ENCODE measurements at places on chromosomes 4 and X.

- DNase-seq: peak; percentile 58
These were observed 18.6 kb downstream of the RXFP1 start for GRCh38 chr4:158540125-158540907.

GRCh38 chr4:90585961-90586360 lies 458.8 kb downstream of the CCSER1 start:
- DNase-seq: no peak

DNA sequence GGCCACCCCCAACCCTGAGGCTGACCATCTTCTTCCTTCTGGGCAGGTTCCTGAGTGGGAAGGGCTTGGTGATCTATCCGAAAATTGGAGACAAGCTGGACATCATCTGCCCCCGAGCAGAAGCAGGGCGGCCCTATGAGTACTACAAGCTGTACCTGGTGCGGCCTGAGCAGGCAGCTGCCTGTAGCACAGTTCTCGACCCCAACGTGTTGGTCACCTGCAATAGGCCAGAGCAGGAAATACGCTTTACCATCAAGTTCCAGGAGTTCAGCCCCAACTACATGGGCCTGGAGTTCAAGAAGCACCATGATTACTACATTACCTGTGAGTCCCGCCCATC lies 9.7 kb downstream of the EFNB1 start:
- DNase-seq: no peak

GRCh38 chr4:115660465-115660864 lies 547.0 kb upstream of the NDST4 start:
- no peak for DNase-seq

GRCh38 chr4:78601013-78601412 lies 49.4 kb downstream of the ANXA3 start:
- no peak for DNase-seq

DNA sequence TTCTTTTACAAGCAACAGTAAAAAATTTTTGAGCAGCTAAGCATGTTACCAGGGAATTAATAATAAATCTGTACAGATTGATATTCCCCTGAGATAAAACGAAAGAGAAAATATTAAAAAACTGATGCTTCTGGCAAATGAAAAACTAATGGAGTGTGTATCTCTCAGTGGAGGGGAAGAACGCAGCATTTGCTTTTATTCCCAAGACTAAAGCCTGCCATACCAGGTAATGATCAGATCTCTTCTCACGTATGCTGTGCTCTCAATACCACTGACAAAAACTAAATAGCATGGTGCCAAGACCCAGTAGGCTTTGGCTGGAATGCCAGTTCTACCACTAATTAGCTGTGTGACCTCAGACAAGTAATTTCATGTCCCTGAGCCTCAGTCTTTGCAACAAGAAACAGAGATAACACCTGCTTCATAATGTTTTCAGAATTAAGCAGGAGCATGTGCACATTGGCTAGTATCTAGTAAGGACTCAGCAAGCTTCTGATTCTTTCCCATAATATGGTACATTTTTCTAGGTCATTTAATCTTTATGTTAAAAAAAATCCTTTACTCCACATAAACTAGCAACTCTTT lies 179.6 kb downstream of the CENPC start:
- no peak for DNase-seq

DNA sequence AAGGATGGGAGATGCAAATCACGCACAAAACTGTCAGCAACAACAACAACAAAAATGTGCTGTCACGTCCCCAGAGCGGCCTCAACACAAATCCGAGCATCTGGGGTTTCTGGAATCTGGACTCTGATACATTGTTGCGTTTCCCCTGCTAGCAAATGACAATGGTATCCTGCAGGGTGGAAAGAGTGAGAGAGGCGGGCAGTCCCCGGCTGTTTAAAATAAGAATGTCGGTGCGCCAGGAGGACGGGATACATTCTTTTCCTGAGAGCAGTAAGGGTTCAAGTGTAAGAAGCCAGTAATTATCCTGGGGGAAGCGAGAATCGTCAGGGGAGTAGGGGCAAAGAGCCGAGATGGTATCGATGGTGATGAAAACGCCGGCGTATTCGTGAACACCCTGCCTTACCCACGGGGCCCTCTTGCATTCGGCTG lies 310.2 kb downstream of the ASMT start:
- no peak for DNase-seq

DNA sequence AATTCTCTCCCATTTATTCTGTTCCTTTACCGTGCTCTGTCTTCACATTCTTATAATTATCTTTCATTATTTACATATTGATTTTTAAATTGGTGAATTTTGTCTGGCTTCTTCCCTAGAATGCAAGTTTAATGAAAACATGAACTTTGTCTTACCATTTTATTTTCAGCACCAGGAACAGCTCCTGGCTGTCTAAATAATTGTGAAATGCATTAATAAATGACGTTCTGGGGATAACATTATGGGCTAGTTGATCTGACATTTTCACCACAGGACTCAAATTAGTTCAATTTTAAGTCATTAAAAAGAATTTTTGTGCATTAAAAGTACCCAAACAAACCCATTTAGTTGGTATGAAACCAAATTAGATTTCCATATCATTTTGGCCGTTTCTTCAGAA lies 97.5 kb downstream of the KCTD8 start:
- DNase-seq: no peak

DNA sequence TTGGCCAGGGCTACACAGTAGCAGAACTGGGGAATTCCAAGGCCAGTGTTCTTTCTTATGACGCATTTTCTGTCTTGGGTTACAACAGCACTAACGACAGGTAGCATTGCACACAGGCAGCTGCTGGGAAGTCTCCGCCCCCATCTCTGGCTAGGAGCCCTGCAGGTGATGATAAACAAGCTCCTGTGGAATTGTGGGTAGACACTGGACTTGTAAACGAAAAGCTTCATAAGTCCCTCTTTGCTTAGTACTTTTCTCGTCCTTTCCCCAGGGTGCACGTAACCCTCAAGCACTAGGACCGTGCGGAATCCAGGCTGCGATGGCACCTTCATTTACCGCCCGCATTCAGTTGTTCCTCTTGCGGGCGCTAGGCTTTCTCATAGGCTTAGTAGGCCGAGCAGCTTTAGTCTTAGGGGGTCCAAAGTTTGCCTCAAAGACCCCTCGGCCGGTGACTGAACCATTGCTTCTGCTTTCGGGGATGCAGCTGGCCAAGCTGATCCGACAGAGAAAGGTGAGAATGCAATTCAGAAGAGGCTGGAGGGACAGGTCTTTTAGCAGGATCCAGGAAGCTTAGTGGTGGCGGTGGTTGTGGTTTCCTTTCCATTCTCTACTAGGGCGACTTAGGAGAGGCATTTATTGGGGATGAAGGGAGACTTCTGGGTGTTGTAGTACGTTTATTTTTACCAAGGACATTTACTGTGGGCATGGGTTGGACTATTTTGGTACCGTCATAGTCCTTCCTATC lies at the start of gene FAAH2:
Gene FAAH2, plus strand, starts transcription at position 200 of the 745 bp plus-strand sequence. Its CDS starts 120 bp downstream, at position 320.
- no peak for DNase-seq

GRCh38 chrX:77668391-77669237 lies 117.4 kb downstream of the ATRX start:
- peak; percentile 36 for DNase-seq

DNA sequence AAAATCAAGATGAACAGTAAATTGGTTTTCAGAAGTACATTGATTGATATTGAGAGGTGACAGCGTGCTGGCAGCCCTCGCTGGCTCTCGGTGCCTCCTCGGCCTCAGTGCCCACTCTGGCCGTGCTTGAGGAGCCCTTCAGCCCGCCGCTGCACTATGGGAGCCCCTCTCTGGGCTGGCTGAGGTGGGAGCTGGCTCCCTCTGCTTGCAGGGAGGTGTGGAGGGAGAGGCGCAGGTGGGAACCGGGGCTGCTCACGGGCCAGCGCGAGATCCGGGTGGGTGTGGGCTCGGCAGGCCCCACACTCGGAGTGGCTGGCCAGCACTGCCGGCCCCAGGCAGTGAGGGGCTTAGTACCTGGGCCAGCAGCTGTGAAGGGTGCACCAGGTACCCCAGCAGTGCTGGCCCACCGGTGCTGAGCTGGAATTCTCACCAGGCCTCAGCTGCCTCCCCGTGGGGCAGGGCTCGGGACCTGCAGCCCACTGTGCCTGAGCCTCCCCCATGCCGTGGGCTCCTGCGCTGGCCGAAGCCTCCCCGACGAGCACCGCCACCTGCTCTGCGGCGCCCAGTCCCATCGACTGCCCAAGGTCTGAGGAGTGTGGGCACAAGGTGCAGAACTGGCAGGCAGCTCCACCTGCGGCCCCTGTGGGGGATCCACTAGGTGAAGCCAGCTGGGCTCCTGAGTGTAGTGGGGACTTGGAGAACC lies 25.2 kb downstream of the RAP2C start:
- DNase-seq: no peak

- no peak for DNase-seq
These were observed 20.9 kb upstream of the KLHL8 start for GRCh38 chr4:87241336-87241735.

GRCh38 chr4:169219440-169219839 lies 51.3 kb downstream of the SH3RF1 start:
- DNase-seq: no peak

GRCh38 chr4:129581305-129581704 lies 485.4 kb downstream of the C4orf33 start:
- DNase-seq: no peak

DNA sequence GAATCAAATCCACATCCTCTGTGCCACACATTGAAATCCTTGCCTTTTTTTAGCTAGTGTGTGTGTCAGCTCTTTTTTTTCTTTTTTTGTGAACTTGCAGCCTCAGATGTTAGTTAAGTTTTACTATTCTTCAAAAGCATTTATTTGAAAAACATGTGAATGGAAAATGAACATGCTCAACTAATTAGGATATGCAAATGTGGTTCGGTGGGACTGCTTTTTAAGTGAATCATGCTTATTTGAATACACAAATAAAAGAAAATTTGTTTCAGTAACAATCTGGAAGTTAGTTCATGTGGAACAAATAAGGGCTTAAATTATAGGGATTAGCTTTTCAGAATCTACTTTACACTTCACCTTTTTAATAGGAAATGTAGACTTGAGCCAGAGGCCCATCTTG lies 751.5 kb upstream of the FAM241A start:
- DNase-seq: no peak

- peak; percentile 55 for DNase-seq
These were observed 132.8 kb upstream of the MAP9 start for GRCh38 chr4:155509555-155509954.

- no peak for DNase-seq
These were observed 65.7 kb upstream of the SLITRK2 start for GRCh38 chrX:145751943-145752342.

- peak; percentile 84 for DNase-seq
These were observed 104.0 kb downstream of the FAM53A start for GRCh38 chr4:1579901-1580691.

- no peak for DNase-seq
These were observed 13.8 kb downstream of the RNF4 start for GRCh38 chr4:2482693-2483092.

Data from inflammatory macrophage (primary cell).